ENCODE measurements at places on chromosomes 7 and 10.
A peak's percentile ranks its signal among the peaks of the same experiment; 100 is the strongest.

DNA sequence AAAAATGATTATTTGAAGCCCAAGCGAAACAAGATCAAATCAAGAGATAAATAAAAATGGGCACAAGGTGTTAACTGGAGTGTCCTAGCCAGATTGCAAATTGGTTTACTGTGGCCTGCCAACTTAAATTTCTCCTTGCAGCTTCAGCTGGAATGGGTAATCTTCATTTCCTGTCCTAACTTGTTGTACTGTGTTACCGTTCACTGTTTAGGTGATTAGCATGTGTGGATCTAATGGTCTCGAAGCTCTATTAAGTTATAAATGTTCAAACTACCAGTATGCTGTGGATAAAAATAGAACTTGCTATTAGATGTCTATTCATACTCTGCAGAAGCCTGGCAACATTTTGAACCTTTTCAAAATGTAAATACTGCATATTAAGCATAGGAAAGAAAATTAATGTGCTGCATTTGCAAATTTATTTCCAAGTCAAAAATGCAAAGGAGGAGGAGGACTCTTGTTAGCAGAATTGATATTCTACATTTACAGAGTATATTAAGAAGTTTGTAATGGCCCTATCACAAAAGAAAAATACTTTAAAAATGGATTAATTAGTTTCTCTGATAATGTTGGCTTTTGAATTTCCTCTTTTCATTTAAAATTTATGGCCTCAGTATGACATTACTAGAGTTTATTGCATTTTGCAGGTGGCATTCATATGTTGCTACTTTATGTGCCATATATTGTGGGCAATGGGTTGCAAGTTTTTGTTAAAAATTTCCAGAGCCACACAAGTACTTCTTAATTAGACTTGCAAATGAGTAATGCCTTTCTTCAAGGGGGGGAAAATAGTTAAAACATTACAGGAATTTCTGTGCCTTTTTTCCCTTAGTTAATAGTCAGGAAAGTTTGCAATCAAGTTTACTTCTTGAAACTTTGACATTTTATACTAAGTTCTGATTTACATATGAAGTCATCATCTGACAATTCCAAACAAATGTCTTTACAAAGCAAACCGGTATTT is 92.1 kb downstream of the CABCOCO1 start:
- no peak for DNase-seq

- DNase-seq = no peak
These were observed 115.3 kb downstream of the ST7 start for GRCh38 chr7:117068511-117069145.

GRCh38 chr10:122010405-122011050 is 21.6 kb downstream of the TACC2 start:
- no peak for DNase-seq

GRCh38 chr7:17289074-17289645 is 9.3 kb upstream of the AHR start:
- DNase-seq = no peak

GRCh38 chr7:110205899-110206298 is 885.0 kb upstream of the LRRN3 start:
- no peak for DNase-seq

GRCh38 chr10:97584060-97584797 is at the start of gene HOGA1:
TSS of gene HOGA1 (plus strand) at chr10:97584389. CDS start at chr10:97584704, 315 bp downstream.
- peak; percentile 38 for DNase-seq

DNA sequence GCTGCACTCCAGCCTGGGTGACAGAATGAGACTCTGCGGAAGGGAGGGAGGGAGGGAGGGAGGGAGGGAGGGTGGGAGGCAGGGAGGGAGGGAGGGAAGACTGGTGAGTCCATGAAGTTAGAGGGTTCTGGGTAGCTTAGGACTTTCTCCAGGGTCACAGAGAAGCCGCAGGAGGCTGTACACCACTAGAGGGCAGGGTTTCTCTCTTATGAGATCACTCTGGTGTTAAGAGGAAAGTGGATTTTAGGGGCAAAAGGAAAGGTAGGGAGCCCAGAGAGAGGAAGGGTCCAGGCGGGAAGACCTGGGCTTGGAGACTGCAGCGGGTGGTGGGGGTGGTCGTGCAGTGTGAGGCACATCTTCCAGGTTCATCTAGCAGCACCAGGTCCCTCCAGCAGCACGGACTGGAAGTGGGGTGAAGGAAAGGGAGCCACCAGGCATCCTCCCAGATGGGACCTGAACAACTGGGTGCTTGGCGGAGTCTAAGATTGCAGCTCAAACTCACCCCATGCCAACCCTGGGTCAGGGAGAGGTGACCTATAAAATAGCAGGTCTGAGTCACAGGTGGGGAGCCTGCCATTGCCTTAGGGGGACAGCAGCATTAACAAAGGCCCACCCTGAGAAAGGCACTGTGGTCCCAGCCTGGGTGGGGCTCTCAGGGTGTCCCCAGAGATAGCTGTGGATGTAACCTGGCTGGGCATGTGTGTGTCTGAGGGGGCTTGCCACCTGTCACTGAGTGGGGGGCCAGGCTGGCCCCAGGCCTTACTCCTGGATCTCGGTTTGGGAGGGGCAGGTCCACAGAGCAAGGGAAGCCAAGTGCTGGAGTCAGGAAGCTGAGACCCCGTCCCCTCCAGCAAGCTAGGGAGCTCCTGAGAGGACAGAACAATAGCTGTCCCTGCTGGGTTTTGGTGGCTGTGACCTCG is 48.5 kb upstream of the SLC29A3 start:
- DNase-seq = peak; percentile 64
